ENCODE measurements at places on chromosomes 2 and 18.

DNA sequence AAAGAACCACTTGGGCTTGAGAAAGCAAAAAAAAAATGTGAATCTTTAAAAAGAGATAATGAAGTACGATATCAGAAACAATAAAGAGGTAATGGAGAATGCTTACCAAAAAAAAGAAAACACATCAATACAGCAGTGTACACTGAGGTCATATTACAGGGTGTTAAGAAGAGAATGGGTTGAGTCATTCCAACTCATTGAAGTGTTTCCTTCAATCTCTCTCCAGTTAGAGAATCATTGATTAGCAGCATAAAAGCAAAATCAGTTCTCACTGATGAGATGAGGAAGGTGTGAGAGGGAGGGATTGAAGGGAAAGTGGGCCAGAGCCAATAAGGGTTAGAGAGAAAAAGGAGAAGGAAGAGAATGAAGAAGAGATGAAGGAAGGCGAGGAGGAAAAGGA lies 43.9 kb upstream of the SGPP2 start:
- no peaks in the 10 kb centered on the region for H3K27me3 ChIP-seq
- H3K36me3 ChIP-seq, result no peaks in the 10 kb centered on the region
- H3K4me1 ChIP-seq, result no peaks in the 10 kb centered on the region
- DNase-seq, result no peak
- H3K27ac ChIP-seq, result no peak overlapping the region
- H3K4me3 ChIP-seq, result no peak overlapping the region

DNA sequence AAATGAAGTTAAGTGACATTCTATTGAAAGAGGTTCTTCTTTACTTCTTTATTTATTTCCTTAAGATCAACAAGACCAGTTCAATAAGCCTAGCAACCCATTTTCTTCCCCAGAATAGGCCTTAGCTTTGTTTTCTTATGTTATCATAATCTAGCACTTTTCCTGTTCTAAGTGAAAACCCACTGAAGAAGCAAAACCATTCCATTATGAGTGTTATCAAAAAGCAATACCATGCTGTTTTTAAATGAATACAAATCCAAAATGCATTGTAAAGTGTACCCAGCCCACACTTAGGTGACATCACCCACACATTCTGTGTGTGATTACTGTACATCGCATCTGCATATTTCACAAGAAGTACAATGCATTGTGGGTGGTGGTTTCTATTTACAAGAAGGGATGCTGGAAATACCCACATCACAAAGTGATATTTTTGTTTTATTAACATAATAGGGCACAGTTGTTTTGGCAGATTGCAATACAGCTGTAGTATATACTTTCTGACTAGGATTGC lies 679.5 kb downstream of the KCNJ3 start:
- no peak overlapping the region for H3K27ac ChIP-seq
- no peaks in the 10 kb centered on the region for H3K27me3 ChIP-seq
- no peaks in the 10 kb centered on the region for H3K36me3 ChIP-seq
- DNase-seq, result no peak
- no peak overlapping the region for H3K4me3 ChIP-seq
- no peaks in the 10 kb centered on the region for H3K4me1 ChIP-seq

DNA sequence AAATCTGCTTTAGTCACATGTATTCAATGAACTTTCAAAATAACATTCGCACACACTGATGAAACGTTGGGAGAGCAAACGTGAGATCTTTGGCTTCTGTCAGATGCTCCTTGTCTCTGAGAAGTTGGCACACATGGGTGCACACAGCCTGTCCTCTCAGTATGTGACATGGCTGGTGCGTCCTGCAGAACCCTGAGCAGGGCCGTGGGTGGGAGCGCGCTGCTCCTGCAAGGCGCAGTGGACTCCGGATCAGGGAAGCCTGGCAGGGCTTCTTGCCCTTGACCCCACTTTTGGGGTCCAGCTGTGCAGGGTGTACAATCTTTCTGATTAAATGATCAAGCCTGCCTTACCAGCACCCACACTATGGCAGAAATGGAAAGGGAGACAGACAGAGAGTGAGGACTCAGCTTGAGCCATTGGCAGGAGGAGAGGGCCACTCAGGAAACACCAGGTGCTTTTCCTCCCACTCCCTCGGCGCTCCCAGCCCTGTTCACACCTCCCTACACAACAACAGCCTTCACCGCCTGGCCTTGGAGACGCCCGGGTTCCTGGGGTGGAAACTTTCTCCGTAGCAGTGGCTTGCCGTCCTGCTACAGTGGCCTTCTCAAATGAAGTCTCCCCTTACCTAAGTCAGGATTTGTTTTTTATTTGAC lies 108.4 kb upstream of the SNTG2 start:
- H3K27me3 ChIP-seq, result no peaks in the 10 kb centered on the region
- DNase-seq, result no peak
- no peak overlapping the region for H3K4me3 ChIP-seq

DNA sequence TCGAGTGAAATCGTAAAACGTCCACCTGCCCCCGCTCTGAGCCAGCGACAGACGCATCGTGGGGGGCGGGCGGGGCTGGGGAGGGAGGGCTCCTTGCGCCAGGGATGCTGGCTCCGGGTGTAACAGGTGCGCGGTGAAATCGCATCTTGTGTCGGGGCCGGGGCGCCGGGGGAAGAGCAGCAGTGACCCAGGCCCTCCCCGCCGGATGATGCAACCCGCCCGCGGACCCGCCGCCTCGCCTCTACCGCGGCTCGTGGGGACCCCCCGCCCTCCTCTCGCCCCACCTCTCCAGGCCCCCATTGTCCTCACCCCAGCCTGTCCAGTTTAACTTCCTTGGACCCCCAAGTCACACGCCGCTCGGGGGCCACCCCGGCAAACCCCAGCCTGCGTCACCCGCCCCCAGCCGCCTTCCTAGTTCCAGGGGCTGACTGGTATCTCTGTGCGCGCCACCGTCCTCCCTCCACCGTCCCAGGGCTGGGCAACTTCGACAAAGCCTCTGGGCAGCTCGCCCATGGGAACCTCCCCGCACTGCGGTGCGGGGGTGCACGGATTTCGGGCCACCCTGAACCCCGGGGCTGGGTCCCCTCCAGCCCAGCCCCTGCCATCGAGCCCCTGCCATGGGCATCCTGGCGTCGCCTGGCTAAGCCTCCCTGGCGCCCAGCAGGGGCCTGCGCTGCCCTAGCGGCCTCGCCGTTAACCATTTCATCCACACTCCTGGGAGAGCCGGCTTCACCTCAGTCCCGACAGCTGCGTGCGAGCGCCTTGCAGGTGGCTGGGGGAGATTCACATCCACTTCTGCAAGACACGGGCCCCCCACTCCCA lies 799 bp upstream of the KIF1A start:
- peak overlapping the region; percentile 43 for H3K4me3 ChIP-seq
- H3K4me1 ChIP-seq, result peaks cover 12% of the 10 kb centered on the region
- H3K36me3 ChIP-seq, result no peaks in the 10 kb centered on the region
- H3K27ac ChIP-seq, result no peak overlapping the region
- H3K27me3 ChIP-seq, result peaks cover 14% of the 10 kb centered on the region
- no peak for DNase-seq

DNA sequence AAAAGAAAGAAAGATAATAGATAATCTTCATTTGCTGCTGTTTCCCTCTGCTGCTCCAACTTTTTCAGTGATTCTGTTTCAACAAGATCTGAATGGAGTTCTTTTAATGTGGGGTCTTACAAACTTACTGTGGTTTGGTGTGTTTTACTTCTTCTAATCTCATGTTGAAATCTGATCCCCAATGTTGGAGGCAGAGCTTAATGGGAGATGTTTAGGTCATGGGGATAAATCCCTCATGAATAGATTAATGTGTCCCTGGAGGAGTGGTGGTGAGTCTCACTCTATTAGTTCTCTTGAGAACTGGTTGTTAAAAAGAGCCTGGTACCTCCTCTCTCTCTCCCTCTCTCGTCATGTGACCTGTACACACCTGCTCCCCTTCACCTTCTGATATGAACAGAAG lies 442.4 kb downstream of the EPHA4 start:
- H3K27me3 ChIP-seq, result no peaks in the 10 kb centered on the region
- no peak overlapping the region for H3K27ac ChIP-seq
- no peak overlapping the region for H3K4me3 ChIP-seq
- no peak for DNase-seq
- no peaks in the 10 kb centered on the region for H3K36me3 ChIP-seq
- H3K4me1 ChIP-seq, result no peaks in the 10 kb centered on the region

DNA sequence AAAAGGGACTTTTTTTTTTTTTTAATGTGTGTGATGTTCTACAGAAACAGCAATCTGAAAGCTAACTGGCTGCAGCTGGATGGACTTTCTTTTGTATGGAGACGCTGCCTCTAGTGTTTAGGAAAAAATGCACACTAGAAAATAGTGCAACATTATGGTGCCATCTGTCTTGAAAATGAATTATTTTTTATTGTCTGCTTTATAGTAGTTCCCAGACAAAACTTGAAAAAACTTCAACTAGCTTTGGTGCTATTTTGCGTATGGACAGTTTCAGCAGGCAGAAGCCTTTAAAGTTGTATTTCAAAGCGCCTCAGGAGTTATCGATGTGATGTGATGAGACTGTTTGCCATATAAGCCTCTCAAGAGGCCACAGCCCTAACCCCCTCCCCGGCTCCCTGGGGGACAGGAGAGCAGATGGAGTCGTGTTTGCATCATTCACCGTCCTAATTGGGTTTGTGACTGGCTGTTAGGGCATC lies 86.9 kb downstream of the LTBP1 start:
- H3K27me3 ChIP-seq, result no peaks in the 10 kb centered on the region
- no peak overlapping the region for H3K27ac ChIP-seq
- H3K4me3 ChIP-seq, result peak overlapping the region; percentile 35
- no peaks in the 10 kb centered on the region for H3K4me1 ChIP-seq

- no peaks in the 10 kb centered on the region for H3K27me3 ChIP-seq
- no peak overlapping the region for H3K4me3 ChIP-seq
- no peak overlapping the region for H3K27ac ChIP-seq
- no peak for DNase-seq
- H3K4me1 ChIP-seq, result no peaks in the 10 kb centered on the region
- H3K36me3 ChIP-seq, result no peaks in the 10 kb centered on the region
Measured at GRCh38 chr2:69827796-69828540, 1.5 kb upstream of the GMCL1 start.

DNA sequence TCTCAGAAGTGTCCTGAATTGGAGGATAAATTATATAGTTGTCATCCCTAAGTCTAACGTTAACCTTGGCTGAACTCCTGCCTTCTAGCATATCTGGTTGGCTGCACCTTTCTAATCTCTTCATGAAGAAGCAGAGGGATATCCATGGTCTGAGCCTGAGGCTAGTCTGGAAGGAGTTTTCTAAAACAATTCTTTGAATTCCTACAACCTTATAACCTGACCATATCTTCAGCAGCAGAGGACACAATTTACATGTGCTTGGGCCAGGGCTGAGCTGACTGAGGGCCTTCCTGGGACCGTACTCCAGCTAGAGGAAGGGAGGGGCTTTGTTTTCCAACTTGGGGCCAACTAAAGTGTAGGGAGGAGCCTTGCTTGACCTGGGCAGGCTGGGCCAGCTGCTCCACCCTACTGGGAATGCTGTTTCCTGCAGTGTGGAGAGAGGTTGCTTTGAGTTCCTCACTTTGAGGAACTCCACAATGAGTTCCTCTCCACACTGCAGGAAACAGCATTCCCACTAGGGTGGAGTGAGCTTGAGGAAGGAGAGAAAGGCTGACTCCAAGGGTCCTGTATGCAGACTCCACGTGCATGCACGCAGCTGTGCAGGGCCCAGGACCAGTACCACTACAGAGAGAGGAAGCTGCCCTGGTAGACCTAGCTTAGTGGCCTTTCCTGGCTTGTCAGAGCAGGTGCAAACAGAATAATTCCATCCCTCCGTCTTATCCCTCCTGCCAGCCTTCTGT lies 19.6 kb downstream of the CEP68 start:
- peaks cover 6% of the 10 kb centered on the region for H3K4me1 ChIP-seq
- no peaks in the 10 kb centered on the region for H3K27me3 ChIP-seq
- no peaks in the 10 kb centered on the region for H3K36me3 ChIP-seq
- H3K27ac ChIP-seq, result peak overlapping the region; percentile 50
- no peak for DNase-seq
- no peak overlapping the region for H3K4me3 ChIP-seq

- no peaks in the 10 kb centered on the region for H3K27me3 ChIP-seq
- no peaks in the 10 kb centered on the region for H3K36me3 ChIP-seq
- no peak overlapping the region for H3K27ac ChIP-seq
- H3K4me3 ChIP-seq, result no peak overlapping the region
Measured at GRCh38 chr18:41767960-41768359, 187.1 kb upstream of the PIK3C3 start.

- no peaks in the 10 kb centered on the region for H3K27me3 ChIP-seq
Measured at GRCh38 chr2:136443661-136444060, 321.7 kb upstream of the THSD7B start.

- peaks cover 4% of the 10 kb centered on the region for H3K4me1 ChIP-seq
- H3K4me3 ChIP-seq, result no peak overlapping the region
- H3K36me3 ChIP-seq, result no peaks in the 10 kb centered on the region
- no peak for DNase-seq
- H3K27ac ChIP-seq, result no peak overlapping the region
Measured at GRCh38 chr18:76948345-76948744, 126.0 kb downstream of the ZNF236 start.

GRCh38 chr18:49621717-49622351 lies 60.0 kb downstream of the LIPG start:
- H3K4me3 ChIP-seq, result no peak overlapping the region
- no peak for DNase-seq
- H3K27me3 ChIP-seq, result no peaks in the 10 kb centered on the region
- H3K36me3 ChIP-seq, result no peaks in the 10 kb centered on the region

DNA sequence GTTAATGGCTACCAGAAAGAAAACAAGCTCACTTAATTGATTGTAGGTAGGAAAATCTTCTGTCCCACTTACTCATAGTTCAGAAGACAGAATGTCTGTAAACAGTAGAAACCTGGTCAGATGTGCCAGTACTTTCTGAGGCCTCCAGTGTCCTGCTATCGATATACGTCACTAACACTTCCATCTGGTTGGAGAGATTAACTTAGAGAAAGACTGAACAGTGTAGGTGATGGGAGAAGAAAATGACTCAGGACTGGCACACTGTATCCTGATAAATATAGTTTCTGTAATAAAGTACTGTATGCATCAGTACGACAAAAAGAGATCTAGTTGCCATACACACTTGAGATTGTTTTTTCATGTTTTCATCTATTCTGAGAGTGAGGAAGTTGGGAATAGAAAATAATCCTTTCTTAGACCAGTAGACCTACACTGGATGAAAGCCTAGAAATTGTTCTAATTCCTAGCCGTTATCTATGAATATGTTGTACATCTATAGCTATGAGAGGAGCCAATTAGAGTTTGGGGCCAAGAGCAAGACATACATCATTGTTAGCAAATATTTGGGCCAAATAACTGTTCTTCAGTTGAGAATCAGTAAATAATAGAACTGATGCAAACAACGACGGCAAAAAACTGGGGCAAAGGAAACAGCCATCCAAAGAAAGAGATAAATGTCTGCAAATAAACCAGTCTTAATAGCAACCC lies 105.9 kb downstream of the NAT8 start:
- no peaks in the 10 kb centered on the region for H3K4me1 ChIP-seq
- H3K4me3 ChIP-seq, result no peak overlapping the region
- H3K27ac ChIP-seq, result no peak overlapping the region
- H3K36me3 ChIP-seq, result no peaks in the 10 kb centered on the region
- no peak for DNase-seq
- no peaks in the 10 kb centered on the region for H3K27me3 ChIP-seq
